CD4-positive, alpha-beta T cell (primary cell): ENCODE measurements at places on chromosomes 13 and 19. TPM values are rescaled to one million over a fixed set of nuclear protein-coding genes. Genes with fewer than 3 reads are reported as not detected.

DNA sequence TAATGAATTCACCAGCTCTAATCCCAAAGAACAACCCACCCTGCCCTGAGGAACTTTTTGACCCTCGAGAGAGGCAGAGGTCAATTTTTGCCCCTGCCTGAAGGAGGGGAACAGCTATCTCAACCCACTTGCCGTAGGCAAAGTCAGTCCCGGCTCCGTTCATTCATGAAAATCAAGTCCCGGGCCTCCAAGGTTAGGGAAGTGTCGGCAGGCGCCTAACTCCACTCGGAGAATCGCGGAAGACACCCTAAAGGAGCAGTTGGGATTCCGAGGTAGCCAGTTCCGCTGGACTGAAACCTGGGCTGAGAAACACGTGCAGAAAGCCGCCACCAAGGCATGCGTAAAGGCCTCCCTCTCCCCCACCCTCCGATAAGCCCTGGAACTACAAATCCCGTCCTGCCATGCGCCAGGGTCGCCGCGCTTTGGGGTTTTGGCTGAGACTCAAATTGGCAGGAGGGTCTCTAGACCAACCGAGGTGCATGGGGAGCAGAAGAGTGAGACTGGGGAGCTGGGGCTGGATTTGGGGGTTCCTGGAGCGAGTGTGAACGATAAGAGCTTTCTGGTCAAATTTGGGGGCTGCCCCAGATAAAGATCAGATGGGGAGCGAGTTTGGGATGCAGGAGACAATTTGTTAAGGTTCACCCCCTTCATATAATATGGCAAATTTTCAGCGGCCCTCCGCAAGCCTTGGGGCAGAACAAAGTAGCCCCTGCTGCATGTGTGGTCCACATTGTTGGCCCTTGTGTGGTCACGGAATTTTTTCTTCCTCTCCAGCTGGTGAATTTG is at the start of gene TNPO2:
TSS of gene TNPO2 (minus strand) at position 292 of the 786 bp plus-strand sequence. CDS start 2,955 bp downstream, outside the sequence.
- no peaks in the 10 kb centered on the region for H3K27me3 ChIP-seq
- peaks cover 12% of the 10 kb centered on the region for H3K36me3 ChIP-seq
- H3K27ac ChIP-seq = peak within 1 kb of the TSS; percentile 78

DNA sequence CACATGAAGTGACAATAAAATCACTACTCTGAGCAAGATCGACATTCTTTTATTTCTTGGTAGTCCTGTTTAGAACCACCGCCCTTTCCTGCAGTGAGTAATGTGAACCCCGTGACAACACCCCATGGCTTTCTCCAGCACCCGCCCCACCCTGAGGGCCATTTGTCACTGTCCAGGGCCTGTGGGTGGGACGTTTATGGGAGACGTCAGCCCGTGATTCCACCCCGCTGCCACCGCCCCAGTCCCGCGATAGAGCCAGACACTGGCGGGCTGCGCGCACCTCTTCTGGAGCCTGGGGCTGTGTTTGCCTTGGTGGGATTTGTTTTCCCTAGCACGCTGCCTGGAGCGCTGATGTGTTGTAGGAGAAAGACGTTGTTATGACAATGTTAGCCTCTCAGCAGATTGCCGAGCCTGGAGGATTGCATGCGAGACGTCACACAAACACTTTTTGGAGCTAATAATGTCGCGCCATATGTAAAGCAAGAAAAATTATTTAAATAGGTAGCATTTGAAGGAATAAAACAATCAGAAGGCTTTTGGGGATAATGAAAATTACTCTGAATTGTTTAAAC is 263.7 kb downstream of the TEX29 start:
- H3K27ac ChIP-seq = no peak overlapping the region
- no peaks in the 10 kb centered on the region for H3K36me3 ChIP-seq
- H3K4me3 ChIP-seq = no peak overlapping the region
- no peak for DNase-seq
- H3K27me3 ChIP-seq = no peaks in the 10 kb centered on the region
- no peaks in the 10 kb centered on the region for H3K4me1 ChIP-seq

The PDCD5 gene
- 32.7 TPM for total RNA-seq

GRCh38 chr13:46810440-46810839 is 13.5 kb upstream of the ESD start:
- H3K27ac ChIP-seq = no peak overlapping the region
- no peak for DNase-seq
- no peaks in the 10 kb centered on the region for H3K4me1 ChIP-seq
- no peak overlapping the region for H3K4me3 ChIP-seq
- no peaks in the 10 kb centered on the region for H3K27me3 ChIP-seq
- H3K36me3 ChIP-seq = no peaks in the 10 kb centered on the region

- no peak overlapping the region for H3K27ac ChIP-seq
- no peaks in the 10 kb centered on the region for H3K4me1 ChIP-seq
- no peak for DNase-seq
- no peaks in the 10 kb centered on the region for H3K27me3 ChIP-seq
- H3K36me3 ChIP-seq = no peaks in the 10 kb centered on the region
These were observed 62.6 kb upstream of the USP29 start for GRCh38 chr19:57057036-57057686.

DNA sequence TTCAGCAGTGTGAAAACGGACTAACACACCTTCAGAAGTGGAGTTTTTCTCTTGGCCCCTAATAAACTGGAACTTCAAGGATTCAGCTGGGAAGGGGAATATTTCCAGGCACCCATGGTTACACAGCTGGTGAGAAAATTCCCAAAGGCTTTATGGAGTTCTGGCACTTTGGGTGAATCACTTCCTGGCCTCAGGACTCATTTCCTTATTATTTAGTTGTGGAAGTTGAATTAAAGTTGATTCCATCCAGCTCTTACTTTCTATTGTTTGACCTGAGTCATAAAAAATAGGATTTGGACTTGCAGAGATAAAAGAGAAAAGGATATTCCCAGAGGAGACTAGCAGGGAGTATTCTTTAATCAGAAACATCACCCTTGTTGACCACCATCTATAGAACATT is 882.1 kb downstream of the UQCRFS1 start:
- H3K27ac ChIP-seq = no peak overlapping the region
- H3K4me3 ChIP-seq = no peak overlapping the region
- H3K27me3 ChIP-seq = no peaks in the 10 kb centered on the region
- no peak for DNase-seq

- H3K27ac ChIP-seq = no peak overlapping the region
- no peak overlapping the region for H3K4me3 ChIP-seq
- DNase-seq = no peak
- H3K27me3 ChIP-seq = no peaks in the 10 kb centered on the region
- no peaks in the 10 kb centered on the region for H3K36me3 ChIP-seq
- peaks cover 15% of the 10 kb centered on the region for H3K4me1 ChIP-seq
These were observed 8.7 kb upstream of the KLF2 start for GRCh38 chr19:16315825-16316505.

The C1QTNF9B gene
- not detected for total RNA-seq

GRCh38 chr19:5974721-5975387 is 3.1 kb downstream of the RANBP3 start:
- no peak overlapping the region for H3K4me3 ChIP-seq
- peaks cover 30% of the 10 kb centered on the region for H3K36me3 ChIP-seq
- H3K4me1 ChIP-seq = peaks cover 83% of the 10 kb centered on the region
- no peaks in the 10 kb centered on the region for H3K27me3 ChIP-seq

The SHD gene
- total RNA-seq = 0.14 TPM

GRCh38 chr13:24617256-24618010 is 62.8 kb upstream of the ATP12A start:
- DNase-seq = no peak
- no peaks in the 10 kb centered on the region for H3K27me3 ChIP-seq
- no peak overlapping the region for H3K4me3 ChIP-seq
- H3K36me3 ChIP-seq = no peaks in the 10 kb centered on the region

The SRRM5 gene
- total RNA-seq = 0.25 TPM

The VWA8 gene
- total RNA-seq = 18.7 TPM

The CFAP97D2 gene
- total RNA-seq = 0.52 TPM

The APOC4 gene
- not detected for total RNA-seq

- H3K4me1 ChIP-seq = no peaks in the 10 kb centered on the region
- H3K4me3 ChIP-seq = no peak overlapping the region
- no peak for DNase-seq
These were observed 14.9 kb downstream of the EVI5L start for GRCh38 chr19:7844951-7845350.
